AML-193 (cell line): ENCODE measurements at places on chromosomes 16 and 17.

GRCh38 chr17:7834542-7834956 is 532 bp downstream of the KDM6B start:
- no peak for DNase-seq

DNA sequence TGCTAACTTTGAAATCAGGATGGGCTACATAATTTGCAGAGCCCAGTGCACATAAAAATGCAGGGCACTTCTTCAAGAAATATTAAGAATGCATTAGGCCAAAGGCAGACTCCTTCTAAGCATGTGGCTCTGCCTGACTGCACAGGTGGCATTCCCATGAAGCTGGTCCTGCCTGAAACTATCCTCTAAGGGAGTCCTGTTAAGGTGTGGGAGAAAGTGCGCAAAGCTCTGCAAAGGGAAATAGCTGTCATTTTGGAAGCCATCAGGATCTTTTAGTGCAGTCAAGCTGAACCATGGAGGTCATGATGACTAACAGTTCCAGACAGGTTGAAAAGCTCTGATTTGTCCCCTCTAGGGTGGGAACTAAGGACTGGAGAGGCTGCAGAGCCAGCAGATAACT is 41.9 kb upstream of the CRHR1 start:
- DNase-seq, result no peak

DNA sequence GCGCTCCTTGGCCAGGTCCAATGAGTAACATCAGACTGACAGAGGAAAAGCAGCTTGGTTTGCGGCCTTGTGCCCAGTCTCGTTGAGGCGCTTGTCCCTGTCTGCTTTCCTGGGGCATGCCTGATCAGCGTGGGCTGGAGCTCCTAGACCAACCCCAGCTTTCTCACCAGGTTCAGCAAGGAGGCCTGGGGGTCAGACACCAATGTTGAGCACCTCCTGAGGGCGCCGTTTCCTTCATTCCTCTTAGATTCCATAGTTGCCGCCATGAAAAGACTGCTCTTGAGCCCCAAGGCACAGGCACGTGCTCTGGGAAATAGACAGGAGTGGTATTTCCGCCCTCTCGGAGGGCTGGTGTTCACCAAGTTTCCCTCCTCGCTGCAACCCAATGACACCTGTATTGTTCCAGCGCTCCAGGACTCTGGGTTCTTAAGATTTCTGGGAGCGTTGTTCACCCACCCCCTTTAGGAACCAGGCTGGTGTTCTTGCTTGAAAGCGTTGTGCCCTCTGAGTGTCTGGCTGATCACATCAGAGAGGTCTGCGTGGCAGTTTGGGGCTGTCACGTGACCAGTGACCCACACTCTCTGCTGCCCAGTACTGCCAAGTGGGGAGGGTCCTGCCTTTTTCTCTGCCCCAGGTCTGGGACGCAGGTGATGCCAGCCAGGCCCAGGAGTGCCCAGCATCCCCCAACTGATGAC is 18.0 kb downstream of the KCTD2 start:
- no peak for DNase-seq

GRCh38 chr17:27974531-27975145 is 67.8 kb upstream of the NLK start:
- DNase-seq, result no peak

DNA sequence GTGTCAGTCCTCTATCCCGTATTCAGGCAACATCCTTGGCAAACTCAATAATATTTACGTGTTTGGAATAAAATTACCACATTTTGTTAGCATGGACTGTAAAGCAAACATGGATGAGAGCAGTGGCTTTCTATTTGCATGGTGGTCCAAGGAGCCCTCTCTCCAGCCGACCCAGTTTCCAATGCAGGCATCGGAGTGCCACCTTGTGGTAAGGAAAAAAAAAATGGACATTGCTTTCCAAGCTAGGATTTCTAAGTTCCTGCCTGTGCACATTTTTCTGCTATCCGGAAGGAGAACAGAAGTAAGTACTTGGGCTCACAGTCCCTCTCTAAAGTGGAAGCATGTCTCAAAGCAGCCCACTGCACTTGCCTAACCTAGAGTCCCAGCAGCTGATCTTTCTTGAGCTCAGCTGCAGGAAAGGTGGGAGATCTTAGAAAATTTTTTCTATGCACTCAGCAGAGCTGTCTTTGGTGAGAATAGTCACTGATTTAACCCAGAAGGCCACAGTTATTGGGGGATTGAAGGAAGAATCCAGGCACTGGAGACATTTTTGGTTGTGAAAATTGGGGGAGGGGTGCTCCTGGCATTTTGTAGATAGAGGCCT is 46.0 kb upstream of the ERCC4 start:
- no peak for DNase-seq

DNA sequence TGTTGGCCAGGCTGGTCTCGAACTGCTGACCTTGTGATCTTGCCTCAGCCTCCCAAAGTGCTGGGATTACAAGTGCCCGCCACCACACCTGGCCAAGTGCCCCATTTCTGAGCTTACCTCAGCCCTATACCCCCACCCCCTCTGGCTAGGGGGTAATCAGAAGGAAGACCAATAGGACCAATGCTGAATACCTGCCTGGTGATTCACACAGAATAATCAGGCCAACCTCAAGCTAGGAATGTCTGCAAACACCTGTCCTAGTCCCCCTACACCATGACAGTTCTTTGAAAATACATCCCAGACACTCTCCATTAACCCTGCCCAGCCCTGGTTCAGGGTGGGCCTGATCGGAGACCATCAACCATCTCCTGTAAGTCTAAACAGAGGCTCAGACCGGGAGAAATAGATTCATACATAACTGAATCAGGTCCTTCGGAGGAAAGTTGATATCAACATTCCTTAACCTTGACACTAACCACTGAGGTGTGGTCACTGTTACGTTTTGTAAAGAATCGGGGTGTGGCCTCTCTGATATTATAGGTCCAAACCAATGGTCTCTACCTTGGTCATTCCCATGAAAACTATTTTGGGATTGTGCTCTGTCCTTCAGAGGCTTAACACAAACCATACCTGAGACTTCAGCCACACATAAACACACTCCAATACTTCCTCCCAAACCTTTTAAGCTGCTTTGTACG is 130.8 kb downstream of the GAS7 start:
- no peak for DNase-seq

DNA sequence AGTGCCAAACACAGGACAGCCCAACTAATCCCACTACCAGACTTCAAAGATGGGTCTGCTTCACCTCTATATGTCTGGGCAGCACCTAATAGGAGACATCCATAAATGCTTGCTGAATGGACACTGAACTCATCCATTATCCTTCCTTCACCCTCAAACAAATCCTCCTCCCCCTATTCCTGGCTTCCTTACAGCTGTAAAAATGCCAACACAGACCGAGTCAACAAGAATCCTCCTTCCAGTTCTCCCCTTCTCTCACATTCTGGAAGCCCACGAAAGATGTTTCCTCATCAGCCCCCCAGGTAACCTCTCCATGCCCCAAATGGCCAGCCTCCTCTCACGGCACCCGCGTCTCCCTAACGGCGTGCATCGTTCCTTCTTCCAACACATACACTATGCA is 12.3 kb downstream of the PELP1 start:
- DNase-seq, result no peak

- DNase-seq, result no peak
Observed at GRCh38 chr17:50542795-50543774, 3.9 kb upstream of the SPATA20 start.

DNA sequence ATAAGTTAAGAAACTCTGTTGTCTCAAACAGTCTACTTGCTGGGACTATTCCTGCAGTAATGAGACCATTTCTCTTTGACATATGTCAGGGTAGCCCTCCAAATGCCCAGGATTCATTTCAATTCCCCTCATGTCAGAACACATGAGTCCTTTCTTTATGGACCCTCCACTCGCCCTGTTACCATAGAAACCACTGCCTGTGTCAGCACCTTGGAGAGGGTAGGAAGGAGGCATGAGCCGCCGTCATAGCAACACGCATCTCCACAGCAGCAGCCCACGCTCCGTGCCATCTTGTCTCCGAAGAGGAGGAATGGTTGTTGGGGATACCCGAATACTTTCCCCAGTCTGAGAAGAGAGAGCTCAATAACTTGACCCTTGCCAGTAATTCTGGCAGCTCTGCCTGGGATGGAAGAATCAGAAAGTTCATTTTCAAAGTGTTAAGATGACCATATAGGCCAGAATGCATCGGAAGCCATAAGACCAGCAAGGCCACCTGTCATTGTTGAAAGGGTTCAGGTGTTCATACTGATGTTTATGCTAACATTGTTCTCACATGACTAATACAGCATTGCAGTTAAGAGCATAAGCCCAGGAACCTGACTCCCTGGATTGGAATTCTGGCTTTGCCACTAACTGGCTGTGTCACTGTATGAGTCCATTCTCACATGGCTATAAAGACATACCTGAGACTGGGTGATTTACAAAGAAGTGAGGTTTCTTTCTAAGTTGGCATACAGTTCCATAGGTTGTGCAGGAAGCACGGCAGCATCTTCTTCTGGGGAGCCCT is 141.3 kb downstream of the ABCC12 start:
- no peak for DNase-seq

- DNase-seq, result no peak
Observed at GRCh38 chr16:85270374-85270773, 158.1 kb upstream of the CIBAR2 start.
